ENCODE measurements at places on chromosomes 7 and 10. TPM values are rescaled to one million over a fixed set of nuclear protein-coding genes. Genes with fewer than 3 reads are reported as not detected.

- DNase-seq: no peak
These were observed 18.5 kb upstream of the DLX6 start for GRCh38 chr7:96986901-96987300.

DNA sequence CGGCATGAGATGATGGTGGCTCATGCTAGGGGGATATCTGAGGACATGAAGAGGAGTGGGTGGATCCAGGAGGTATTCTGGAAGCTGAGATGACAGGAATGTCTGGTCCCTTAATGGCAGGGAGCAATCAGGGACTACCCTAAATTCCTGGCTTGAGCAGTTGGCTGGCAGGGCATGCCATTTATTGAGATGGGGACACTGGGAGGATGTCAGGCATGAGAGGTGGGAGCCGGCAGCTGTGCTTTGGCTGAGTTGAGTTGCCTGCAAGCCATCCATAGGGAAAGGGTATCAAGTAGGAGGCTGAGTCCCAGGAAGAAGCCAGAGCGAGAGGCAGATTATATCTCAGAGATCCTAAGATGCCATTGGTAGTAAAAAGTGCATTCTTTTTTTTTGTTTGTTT, 69.6 kb downstream of the COL26A1 start:
- DNase-seq: no peak

GRCh38 chr7:96246919-96247318, 75.0 kb downstream of the SLC25A13 start:
- no peak for DNase-seq

The TCAF2 gene
- 0.52 TPM for total RNA-seq

GRCh38 chr10:62437696-62438095, 63.5 kb downstream of the ZNF365 start:
- DNase-seq: no peak

The SPDYE2B gene
- total RNA-seq: not detected

- DNase-seq: no peak
These were observed 35.2 kb upstream of the MBL2 start for GRCh38 chr10:52807803-52808202.

The ATRNL1 gene
- 1.6 TPM for total RNA-seq

The BET1 gene
- 14.6 TPM for total RNA-seq

DNA sequence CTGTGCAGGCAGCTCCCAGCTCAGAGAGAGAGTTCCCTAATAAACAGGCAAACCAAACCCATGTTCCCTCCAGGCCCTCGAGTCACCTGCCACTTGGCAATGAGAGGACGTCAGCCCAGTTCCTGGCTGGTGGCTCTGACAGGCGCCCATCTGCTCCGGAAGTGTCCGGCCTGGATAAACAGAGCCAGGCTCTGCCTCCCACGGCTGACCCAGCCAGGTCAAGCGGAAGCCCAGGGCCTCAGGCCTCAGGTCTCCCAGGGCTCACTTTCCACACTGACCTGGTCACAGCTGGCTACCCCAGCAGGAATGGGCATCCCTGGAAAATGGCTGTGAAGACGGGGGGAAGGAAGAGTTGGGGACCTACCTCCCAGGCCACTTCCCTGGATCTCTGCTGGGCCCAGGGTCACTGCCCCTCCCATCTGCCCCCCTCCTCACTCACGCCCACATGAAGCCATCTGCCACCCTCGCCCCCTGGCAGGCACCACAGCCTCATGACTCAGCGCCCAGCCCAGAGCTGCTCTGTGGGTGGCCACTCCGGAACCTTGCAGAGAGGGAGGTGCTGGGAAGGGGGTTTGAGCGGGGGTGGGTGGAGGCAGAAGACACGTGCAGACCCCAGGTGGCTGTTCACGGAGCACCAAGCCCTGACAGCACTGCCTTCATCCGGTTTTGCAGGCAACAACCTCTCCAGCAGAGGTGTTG, 37.4 kb upstream of the DUSP5 start:
- peak; percentile 55 for DNase-seq
